ENCODE measurements at places on chromosomes 16 and 17.

GRCh38 chr16:76583466-76583865 lies 306.3 kb downstream of the CNTNAP4 start:
- DNase-seq, result no peak
- H3K4me1 ChIP-seq, result no peaks in the 10 kb centered on the region
- no peaks in the 10 kb centered on the region for H3K36me3 ChIP-seq
- H3K27ac ChIP-seq, result no peak overlapping the region

GRCh38 chr17:31931756-31932155 lies 5.1 kb upstream of the SUZ12 start:
- no peaks in the 10 kb centered on the region for H3K36me3 ChIP-seq
- H3K27ac ChIP-seq, result no peak overlapping the region
- H3K27me3 ChIP-seq, result no peaks in the 10 kb centered on the region
- no peaks in the 10 kb centered on the region for H3K4me1 ChIP-seq
- no peak overlapping the region for H3K4me3 ChIP-seq

- H3K27me3 ChIP-seq, result no peaks in the 10 kb centered on the region
- no peak for DNase-seq
- H3K36me3 ChIP-seq, result no peaks in the 10 kb centered on the region
- no peaks in the 10 kb centered on the region for H3K4me1 ChIP-seq
- H3K27ac ChIP-seq, result no peak overlapping the region
These were observed 64.2 kb downstream of the SLC39A11 start for GRCh38 chr17:73028299-73028755.

- H3K27me3 ChIP-seq, result no peaks in the 10 kb centered on the region
- DNase-seq, result peak; percentile 86
- peak overlapping the region; percentile 89 for H3K27ac ChIP-seq
- H3K4me3 ChIP-seq, result peak overlapping the region; percentile 75
- peaks cover 97% of the 10 kb centered on the region for H3K4me1 ChIP-seq
These were observed 5.2 kb downstream of the CCR7 start for GRCh38 chr17:40559954-40560591.

DNA sequence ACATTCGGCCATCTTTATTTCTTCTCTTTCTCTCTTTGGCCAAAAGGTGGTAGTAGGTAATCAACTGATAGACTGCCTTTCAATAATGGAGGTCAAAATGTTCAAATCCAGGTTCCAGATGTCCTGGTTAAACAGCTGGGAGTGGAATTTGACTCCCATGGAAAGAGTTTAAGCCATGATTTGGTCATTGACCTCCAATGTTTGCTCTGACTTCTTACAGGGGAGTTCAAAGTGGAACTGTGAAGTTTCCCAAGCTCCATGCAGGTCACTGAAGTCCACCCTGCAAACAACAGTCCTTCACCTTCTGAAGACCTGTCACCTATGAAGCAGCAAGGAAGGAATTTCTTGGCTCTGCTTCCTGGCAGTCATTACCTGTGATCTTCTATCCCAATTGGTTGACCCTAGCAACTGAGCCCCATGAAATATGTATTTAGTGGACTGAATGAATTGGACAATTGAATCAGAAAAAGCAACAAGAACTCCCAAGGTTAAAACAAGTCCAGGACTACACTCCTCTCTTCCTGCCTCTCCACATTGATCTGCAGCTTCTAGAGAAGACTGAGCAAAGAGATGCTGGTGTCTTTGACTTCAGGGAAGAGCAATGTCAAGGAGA lies 28.0 kb upstream of the SOX9 start:
- no peak overlapping the region for H3K4me3 ChIP-seq
- H3K27me3 ChIP-seq, result no peaks in the 10 kb centered on the region
- no peak overlapping the region for H3K27ac ChIP-seq
- H3K4me1 ChIP-seq, result no peaks in the 10 kb centered on the region
- no peaks in the 10 kb centered on the region for H3K36me3 ChIP-seq

- no peaks in the 10 kb centered on the region for H3K27me3 ChIP-seq
- no peaks in the 10 kb centered on the region for H3K4me1 ChIP-seq
These were observed 11.1 kb downstream of the KRT23 start for GRCh38 chr17:40926341-40926740.

DNA sequence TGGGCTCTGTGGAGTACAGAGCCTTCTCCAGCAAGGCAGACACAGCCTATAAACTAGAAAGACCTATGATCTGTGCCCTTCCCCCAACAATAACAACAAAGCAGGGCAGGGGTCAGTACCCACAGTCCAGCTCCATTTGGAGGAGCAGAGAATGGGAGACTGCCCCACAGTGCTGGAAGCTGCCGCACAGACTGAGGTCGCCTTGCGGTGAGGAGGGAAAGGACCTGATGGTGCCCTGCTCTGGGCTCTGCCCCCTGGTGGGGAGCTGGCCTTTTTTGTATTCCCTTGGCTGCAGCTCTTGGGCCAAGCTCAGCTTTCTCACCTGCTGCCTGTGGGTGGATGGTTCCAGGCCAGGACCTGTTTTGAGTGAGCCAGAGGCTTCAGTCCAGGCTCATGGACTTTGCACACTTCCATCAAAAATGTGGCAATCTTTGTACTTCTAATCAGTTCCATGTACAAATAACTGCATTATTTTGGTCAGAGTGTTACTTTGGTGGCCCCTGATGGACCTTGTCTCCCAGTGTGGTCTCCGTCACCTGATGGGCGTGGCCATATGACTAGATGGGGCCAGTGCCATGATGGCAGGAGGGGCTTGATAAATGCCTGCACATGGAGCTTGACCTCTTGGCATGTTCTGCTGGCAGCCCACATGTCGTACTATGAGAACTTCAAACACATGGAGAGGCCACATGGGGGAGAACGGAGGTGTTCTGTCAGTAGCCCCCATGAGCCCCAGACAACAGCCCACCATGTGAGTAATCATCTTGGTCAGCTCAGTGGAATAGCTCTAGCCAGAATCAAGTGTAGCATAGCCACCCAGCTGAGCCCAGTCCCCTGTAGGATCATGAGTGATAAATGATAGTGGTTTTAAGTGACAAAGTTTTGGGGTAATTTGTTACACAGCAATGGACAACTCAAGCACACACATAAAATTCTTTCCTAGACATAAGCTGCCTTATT lies 24.2 kb downstream of the B9D1 start:
- H3K4me3 ChIP-seq, result no peak overlapping the region
- H3K4me1 ChIP-seq, result no peaks in the 10 kb centered on the region
- no peaks in the 10 kb centered on the region for H3K36me3 ChIP-seq
- no peak overlapping the region for H3K27ac ChIP-seq

DNA sequence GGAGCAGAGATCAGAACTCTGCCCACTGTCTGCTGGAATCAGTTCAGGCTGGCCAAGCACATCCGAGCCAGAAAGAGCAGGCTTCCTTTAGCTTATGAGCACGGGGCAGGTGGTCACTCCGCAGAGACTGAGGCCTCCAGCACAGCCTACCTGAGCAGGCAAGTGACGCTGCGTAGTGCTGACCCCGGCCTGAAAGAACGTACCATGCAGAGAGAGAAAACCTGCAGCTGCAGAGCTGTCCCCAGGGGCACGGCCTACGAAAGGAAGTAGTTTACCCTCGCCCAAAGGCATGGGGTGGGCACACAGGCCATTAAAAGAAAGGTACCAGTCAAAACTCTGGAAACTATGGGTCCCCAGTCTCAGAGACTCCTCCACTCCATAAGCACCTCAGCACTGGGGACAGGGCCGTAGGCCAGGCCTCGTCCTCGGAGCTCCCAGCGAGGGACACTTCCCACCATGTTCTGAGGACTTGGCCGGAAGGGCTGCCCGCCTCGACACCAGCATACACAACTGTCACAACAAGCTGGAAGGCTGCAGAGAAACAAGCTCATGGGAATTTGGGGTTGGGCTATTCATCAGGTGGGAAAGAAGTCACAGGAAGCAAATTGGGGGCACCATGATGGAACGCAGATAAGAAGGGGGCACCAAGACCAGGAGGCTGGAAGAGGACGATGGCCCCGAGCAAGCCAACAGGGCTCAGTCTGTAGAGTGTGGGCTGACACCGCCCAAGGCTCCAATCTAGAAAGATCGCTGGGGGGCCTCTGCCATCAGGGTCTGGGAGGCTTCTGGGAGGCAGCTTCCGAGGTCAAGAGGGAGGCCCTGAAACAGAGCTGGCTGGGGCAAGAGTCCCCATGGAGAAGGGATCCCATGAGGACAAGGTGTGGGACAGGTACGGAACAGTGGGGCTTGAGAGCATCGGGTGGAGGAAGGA lies 21.2 kb downstream of the MEAK7 start:
- H3K36me3 ChIP-seq, result peaks cover 62% of the 10 kb centered on the region
- H3K27ac ChIP-seq, result no peak overlapping the region
- no peak for DNase-seq

DNA sequence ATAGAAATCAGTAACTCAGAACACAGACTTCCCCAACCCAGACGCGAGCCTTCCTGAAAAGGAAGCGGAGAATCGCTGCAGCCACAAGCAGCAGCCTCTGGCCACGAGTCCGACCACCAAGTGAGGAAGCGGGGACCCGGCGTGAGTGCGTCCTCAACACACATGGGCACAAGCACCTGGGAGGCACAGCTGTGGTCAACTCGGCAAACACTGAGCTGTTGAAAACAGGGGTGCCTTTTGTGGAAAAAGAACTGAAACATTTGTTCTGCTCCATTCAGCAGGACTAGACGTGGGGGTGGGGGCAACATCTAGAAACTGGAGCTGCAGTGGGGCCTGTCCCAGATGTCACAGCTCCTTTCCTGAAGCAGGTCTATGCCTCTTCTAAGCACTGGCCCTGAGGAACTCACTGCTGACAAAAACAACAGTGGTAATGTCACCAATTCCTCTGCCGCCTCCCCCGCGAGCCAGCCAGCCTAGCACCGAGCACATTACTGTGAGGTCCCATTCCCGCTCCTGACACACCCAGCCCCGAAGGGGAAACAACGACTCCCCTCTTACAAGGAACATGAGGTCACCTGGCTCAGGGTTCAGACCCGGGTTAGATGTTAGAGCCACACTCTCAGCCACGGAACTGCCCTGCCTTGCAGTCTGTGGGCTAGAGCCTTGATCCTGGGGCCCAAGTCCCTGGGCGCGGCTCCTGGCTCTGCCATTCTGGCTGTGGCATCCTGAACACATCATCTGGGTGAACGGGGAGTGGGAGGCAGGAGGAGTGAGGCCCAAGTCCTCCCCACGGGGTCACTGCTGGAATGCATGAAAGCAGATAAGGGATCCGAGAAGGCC lies 29.0 kb downstream of the KDM8 start:
- H3K36me3 ChIP-seq, result no peaks in the 10 kb centered on the region
- H3K27ac ChIP-seq, result peak overlapping the region; percentile 98
- DNase-seq, result no peak
- peaks cover 72% of the 10 kb centered on the region for H3K4me1 ChIP-seq

DNA sequence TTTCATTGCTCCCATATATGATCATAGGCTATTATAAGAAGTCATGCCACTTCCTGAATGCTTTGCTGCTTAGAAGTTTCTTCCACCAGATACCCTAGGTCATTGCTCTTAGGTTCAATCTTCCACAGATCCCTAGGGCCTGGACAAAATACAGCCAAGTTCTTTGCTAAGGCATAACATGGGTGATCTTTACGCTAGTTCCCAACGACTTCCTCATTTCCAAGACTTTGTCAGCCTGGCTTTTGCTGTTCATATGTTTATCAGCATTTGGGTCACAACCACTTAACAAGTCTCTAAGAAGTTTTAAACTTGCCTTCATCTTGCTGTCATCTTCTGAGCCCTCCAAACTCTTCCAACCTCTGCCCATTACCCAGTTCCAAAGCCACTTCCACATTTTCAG lies 20.1 kb upstream of the DLX3 start:
- H3K27ac ChIP-seq, result no peak overlapping the region
- no peaks in the 10 kb centered on the region for H3K36me3 ChIP-seq
- no peak for DNase-seq
- no peak overlapping the region for H3K4me3 ChIP-seq
- H3K4me1 ChIP-seq, result no peaks in the 10 kb centered on the region

DNA sequence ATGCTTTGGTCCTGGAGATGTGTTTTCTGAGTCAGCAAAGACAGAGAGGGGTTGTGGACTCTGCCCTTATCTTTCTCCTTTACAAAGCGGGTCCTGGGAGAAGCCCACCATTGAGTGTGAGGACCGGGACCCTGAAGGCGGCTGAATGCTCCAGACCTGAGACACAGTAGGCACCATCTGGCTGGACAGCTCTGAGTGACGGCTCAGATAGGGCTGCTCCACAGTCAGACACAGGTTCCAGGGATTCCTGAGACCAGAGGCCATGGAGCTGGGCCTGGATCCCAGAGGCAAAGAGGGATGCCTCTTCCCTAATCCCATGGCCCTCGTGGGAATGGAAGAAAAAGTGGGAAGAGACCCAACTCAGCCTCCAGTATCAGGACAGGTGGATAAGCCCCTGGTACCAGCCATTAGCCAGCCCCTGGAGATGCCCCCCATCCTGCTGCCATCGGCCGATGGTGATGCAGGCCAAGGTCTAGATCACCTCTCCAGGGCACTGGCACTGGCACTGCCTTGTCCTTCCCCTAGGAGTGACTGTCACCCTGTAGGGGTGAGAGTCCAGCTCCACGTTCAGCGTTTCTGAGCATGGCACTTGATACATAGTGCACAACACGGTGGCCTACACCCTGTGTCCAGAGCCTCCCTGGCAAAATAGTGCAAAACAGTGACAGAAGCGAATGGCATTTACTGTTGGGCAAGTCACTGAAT lies 4.7 kb downstream of the MMP15 start:
- no peak for DNase-seq
- H3K36me3 ChIP-seq, result no peaks in the 10 kb centered on the region
- H3K27ac ChIP-seq, result no peak overlapping the region

- peak overlapping the region; percentile 70 for H3K27ac ChIP-seq
- peaks cover 9% of the 10 kb centered on the region for H3K36me3 ChIP-seq
- DNase-seq, result no peak
- H3K27me3 ChIP-seq, result no peaks in the 10 kb centered on the region
- H3K4me3 ChIP-seq, result no peak overlapping the region
These were observed 33.7 kb upstream of the NUDT16L1 start for GRCh38 chr16:4659363-4660353.

DNA sequence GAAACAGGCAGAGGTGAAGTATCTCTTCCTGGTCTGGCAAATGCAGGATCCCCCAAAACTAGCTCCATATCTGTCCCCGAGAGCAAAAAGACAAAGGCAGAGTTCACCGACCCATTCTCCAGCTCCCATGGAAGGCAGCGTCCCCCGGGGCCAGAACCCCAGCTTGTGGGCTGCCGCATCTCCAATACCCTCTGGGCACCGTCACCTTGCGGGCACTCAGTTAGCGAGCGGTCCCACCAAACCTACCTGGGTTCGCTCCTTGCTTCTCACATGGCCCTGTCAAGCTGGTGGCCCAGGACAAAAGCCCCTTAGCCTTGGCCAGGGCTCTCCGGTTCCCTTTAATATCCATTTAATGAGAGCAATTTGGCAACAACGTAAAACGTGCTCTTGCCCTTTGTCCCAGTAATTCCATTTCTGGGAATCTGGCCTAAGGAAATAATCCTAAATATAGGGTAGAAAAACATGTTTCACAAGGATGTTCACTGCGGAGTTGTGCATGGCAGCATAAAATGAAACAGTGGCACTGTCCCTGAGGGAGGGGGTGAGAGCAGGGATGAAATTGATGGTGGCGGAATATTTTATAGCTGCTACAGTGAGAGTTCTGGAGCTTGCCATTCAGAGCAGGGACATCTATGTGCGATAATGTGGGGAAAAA lies 157.1 kb downstream of the CMIP start:
- no peak overlapping the region for H3K4me3 ChIP-seq
- H3K27me3 ChIP-seq, result no peaks in the 10 kb centered on the region
- H3K36me3 ChIP-seq, result peaks cover 5% of the 10 kb centered on the region

GRCh38 chr17:40598619-40599467 lies 33.6 kb upstream of the CCR7 start:
- H3K36me3 ChIP-seq, result no peaks in the 10 kb centered on the region
- H3K4me3 ChIP-seq, result no peak overlapping the region
- peaks cover 72% of the 10 kb centered on the region for H3K4me1 ChIP-seq
- no peaks in the 10 kb centered on the region for H3K27me3 ChIP-seq
- peak; percentile 58 for DNase-seq

- H3K36me3 ChIP-seq, result no peaks in the 10 kb centered on the region
- H3K27ac ChIP-seq, result peak overlapping the region; percentile 83
- H3K4me3 ChIP-seq, result peak overlapping the region; percentile 76
- no peaks in the 10 kb centered on the region for H3K27me3 ChIP-seq
These were observed 1.2 kb upstream of the PFN1 start for GRCh38 chr17:4949321-4950074.

Measured in T-cell (primary cell).